Daoy (cell line): ENCODE measurements at places on chromosomes 2 and 18. TPM values are rescaled to one million over a fixed set of nuclear protein-coding genes. Genes with fewer than 3 reads are reported as not detected.

CNGA3 gene
- not detected in 2 replicates for total RNA-seq

MROH2A gene
- total RNA-seq: 0.21 and 0.80 TPM in 2 replicates

GPAT2 gene
- total RNA-seq: 0.06 TPM in 1 of 2 replicates, not detected in the other

IL1RN gene
- total RNA-seq: not detected in 2 replicates

RAMP1 gene
- 12.9 and 13.4 TPM in 2 replicates for total RNA-seq

SERPINB7 gene
- total RNA-seq: 1.4 and 1.7 TPM in 2 replicates

TSPYL6 gene
- total RNA-seq: not detected in 2 replicates

AAMP gene
- total RNA-seq: 237 and 278 TPM in 2 replicates

SALL3 gene
- 2.8 and 4.1 TPM in 2 replicates for total RNA-seq

RAPGEF4 gene
- 0.24 and 0.51 TPM in 2 replicates for total RNA-seq

EVA1A gene
- 73.2 and 98.7 TPM in 2 replicates for total RNA-seq
